Activated CD8-positive, alpha-beta memory T cell treated with anti-CD3 and anti-CD28 coated beads, Interleukin-2, amount 50 U/mL, for 48 hours (primary cell): ENCODE measurements at places on chromosomes 13 and 19.

GRCh38 chr13:109272595-109273325 is 513.6 kb downstream of the IRS2 start:
- no peak for DNase-seq

DNA sequence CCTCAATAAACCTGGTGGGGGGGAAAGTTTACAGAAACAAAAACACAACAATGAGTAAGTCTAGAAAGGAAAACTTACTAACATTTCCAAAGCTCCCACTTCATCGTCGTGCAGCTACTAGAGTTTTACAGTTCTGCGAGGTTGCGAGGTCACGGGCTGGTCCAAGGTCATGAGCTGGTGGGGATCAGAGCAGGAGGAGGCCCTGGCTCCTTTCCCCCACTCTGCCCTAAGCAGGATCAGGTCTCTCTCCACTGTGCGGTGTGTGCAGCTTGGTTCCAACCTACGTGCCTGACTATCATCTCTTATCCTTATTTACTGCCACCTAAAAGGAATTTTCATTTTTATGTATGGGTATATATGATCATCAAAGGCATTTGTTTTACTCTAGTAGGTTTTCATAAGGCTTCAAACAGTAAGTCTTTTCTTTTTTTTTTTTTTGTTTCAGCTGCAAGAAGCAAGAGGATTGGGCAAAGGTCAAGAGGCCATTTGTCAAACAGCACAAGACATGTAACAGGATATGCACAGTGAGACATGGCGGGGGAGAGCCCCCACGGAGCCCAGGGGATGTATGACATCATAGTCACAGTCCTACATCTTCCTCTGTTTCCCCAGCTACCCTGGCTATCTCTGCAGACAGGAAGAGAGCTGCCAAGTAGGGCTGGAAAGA is 76.6 kb upstream of the POMP start:
- no peak for DNase-seq

GRCh38 chr13:41567363-41567762 is 110.0 kb downstream of the RGCC start:
- no peak for DNase-seq

DNA sequence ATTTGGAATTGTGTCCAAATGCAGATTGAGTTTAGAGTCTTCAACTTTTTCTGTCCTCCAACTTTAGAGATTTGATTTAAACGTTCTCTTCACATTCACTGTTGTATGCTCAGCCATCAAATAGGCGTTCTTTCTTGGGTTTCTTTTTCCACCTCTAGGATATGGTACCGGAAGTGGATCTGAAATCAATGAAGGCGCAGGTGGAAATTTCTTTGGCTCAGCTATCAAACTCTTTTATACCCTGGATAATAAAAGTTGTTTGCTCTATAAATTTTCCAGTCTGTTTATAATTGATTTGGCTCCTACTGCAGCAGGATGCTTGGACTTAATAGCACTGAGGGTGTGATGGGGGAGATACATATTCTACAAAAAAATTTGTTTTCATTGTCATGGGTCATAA is 1.6 kb downstream of the COG3 start:
- no peak for DNase-seq

- DNase-seq, result no peak
These were observed 18.3 kb downstream of the ZNF527 start for GRCh38 chr19:37389234-37389633.

DNA sequence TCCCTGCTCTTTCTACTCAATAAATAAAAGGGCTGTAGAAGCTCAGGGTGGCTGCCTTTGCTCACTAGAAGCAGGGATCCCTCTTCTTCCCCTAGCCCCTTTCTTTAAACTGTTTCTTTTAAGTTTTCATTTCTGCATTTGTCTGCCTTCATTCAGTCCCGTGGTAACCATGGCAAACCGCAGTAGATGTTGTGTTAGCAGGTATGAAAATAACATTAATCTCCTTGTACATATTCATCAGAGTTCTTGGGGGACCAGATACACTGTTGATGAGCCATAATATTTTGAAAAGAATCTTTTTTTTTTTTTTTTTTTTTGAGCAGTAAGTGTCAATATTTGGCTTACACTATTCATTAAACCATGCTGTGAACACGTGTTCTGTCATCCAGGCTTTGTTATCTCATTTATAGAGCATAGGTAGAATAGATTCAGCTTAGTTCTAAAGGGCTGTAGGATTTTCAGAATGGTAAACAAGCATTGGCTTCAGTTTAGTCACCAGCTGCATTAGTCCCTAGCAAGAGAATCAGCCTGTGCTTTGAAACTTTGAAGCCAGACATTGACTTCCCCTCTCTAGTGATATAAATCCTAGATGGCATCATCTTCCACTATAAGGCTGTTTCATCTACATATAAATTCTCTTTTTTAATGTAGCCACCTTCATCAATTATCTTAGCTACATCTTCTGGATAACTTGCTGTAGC is 59.4 kb upstream of the SPRY2 start:
- no peak for DNase-seq

DNA sequence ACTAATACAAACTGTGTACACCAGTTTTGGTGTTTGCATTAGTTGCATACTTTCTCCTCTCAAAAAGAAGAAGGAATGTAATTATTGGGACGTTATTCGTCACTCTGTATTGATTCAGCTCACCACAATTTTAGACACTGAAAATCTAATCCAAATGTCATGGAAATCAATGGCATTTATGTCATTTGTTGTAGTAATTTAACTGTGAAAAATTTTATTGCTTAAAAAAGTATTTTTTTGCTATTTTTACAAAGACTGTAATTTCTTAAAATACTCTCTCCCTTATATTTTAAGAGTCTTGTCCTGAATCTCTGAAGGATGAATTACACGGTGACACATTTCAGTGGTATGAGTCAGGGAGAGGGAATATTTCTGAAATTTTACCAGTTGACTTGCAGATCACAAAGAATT is 2117.6 kb downstream of the PCDH9 start:
- no peak for DNase-seq

- DNase-seq, result no peak
These were observed 40.8 kb downstream of the BRD4 start for GRCh38 chr19:15291548-15292021.

DNA sequence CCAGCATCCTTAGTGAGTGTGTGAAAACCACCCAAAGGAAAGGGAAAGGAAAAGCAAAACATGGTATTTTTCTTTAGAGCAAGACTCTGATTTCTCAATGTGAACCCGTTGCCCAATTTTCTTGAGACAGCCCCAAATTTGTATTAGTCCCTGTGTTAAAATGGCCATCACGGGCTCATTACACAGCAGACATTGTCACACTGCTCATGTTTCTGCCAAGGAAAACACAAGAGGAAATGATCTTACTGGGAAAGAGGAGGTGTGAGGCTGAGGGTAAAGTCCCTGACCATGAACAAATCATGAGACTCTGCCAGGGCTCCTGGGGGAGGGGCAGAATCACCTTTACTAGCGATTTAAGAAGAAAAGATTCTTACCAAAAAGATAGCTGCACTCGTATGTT is 54.4 kb downstream of the FAM124A start:
- no peak for DNase-seq

GRCh38 chr13:29524176-29524575 is 71.3 kb downstream of the SLC7A1 start:
- DNase-seq, result no peak

- DNase-seq, result no peak
These were observed 5.7 kb downstream of the ERF start for GRCh38 chr19:42249149-42249750.

GRCh38 chr19:13613447-13613846 is 107.2 kb upstream of the CACNA1A start:
- DNase-seq, result no peak

DNA sequence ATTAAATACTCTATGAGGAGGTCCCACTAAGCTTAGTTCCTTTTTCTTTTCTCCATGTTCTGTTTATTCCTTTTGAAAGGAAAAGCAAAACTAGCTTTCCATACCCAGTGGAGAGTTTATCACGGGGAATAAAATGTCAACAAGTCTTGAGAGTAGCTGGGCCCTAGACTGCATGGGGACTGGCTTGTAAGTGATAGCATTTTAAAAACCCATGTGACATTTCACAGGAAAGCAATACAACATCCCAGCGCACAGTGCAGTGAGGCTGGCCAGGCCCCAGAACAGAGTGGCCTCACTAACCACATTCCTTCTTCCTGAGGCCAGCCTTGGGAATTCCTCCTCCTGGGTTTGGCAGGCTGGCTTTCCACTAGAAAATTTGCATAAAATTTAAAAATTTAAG is 149.8 kb downstream of the DLEU7 start:
- no peak for DNase-seq

DNA sequence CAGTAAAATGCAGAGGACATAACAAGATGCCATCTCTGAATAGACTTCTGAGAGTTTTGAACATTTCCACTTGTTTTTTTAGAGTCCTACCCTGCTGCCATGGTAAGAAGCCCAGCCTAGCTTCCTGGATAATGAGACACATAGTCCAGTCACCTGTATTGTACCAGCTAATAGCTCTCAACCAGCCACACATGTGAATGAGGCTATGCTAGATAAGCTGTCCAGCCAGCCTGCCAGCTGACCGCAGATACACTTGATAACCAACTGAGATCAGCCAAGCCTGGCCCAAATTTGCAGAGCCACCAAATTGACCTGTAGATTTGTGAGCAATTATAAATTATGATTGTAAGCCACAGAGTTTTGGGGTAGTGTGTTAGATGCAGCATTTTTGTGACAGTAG is 10.7 kb downstream of the RFXAP start:
- no peak for DNase-seq

- DNase-seq, result no peak
These were observed 17.1 kb upstream of the CHST8 start for GRCh38 chr19:33604651-33605050.

DNA sequence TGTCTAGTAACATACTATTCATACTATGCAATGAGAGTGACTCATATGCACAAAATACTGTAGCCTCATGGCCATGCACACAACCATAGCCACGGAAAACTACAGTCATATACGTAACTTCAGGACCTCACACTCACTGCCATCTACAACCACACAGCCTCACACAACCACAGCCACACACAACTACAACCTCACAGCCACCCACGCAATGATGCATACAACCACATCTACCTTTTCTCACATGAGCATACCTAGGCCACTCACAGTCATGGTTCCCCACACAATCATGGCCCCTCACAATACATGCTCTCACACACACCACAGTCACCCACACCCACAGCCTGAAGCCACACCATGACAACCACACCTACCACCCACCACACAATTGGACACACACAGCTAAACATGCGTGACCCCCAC is 8.7 kb upstream of the TNFSF14 start:
- peak; percentile 83 for DNase-seq

- no peak for DNase-seq
These were observed 69.0 kb upstream of the DOCK9 start for GRCh38 chr13:99046851-99047250.

GRCh38 chr13:91609353-91609752 is 210.9 kb downstream of the GPC5 start:
- no peak for DNase-seq

- peak; percentile 77 for DNase-seq
These were observed 713 bp downstream of the KRI1 start for GRCh38 chr19:10565028-10565566.

- peak; percentile 92 for DNase-seq
These were observed 8.4 kb downstream of the ZNF808 start for GRCh38 chr19:52535771-52536447.

DNA sequence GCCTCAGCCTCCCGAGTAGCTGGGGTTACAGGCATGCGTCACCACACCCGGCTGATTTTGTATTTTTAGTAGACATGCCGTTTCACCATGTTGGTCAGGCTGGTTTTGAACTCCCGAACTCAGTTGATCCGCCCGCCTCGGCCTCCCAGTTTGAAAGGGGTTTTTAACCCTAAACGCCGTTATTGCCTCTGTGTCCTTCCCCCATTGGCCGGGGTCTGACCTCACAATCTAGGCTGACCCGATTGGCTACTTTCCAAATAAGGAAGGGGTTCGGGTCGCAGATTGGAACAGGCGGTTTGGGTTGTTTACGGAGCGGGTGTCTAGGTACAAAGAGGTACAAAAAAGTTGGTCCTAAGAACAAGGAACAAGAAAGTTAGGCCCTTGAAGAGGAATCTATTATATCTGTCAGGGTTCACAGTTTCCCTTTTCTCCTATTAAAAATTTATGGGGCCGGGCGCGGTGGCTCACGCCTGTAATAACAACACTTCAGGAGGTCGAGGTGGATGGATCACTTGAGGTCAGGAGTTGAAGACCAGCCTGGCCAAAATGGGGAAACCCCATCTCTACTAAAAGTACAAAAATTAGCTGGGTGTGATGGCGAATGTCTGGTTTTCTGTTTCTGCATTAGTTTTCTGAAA is 1.0 kb downstream of the ZNF253 start:
- peak; percentile 68 for DNase-seq

GRCh38 chr19:48443256-48443655 is 2.5 kb upstream of the GRWD1 start:
- DNase-seq, result no peak

GRCh38 chr13:61777899-61778298 is 362.2 kb upstream of the PCDH20 start:
- DNase-seq, result no peak

- no peak for DNase-seq
These were observed 2.7 kb downstream of the MAB21L1 start for GRCh38 chr13:35473802-35474201.
